Stimulated activated CD4-positive, alpha-beta T cell treated with anti-CD3 and anti-CD28 coated beads, Interleukin-12 subunit alpha, Interleukin-12 subunit beta, amount 100 ng/mL, for 48 hours (primary cell): ENCODE measurements at places on chromosomes 1 and 21.

- DNase-seq, result no peak
These were observed 16.0 kb upstream of the TDRD10 start for GRCh38 chr1:154485910-154486496.

DNA sequence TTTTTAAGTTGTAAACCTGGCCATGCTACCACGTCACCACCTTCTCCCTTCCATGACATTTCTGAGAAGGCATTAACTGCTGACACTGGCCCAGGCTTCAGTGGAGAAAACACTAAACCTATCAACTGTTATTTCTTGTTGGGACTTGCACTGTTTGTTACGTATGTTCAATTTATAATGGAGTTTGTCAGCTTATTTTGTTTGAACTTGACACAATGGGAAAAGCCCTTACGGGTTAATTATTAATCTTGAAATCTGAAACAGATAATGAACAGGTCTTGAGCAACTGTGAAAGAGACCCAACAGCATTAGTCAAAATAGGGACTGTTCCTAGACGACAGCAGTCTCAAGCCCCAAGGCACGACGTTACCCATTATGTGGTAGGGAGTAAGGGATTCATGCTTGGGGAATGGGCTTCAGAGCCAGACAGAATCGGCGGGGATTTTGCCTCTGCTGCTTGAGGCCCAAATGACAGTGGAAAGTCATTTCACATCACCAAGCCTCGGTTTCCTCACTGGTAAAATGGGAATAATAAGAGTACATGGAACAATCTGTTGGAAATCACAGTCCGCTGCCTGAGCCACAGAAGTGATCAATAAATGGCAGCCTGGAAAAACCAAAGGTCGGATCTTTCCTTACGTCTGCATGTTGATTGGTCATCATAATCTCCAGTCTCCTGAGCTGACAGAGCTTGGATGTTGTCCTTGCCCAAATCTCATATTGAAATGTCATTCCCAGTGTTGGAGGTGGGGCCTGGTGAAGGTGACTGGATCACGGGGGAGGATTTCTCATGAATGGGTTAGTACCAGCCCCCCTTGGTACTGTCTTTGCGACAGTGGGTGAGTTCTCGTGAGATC lies 44.5 kb downstream of the TIAM1 start:
- DNase-seq, result no peak

DNA sequence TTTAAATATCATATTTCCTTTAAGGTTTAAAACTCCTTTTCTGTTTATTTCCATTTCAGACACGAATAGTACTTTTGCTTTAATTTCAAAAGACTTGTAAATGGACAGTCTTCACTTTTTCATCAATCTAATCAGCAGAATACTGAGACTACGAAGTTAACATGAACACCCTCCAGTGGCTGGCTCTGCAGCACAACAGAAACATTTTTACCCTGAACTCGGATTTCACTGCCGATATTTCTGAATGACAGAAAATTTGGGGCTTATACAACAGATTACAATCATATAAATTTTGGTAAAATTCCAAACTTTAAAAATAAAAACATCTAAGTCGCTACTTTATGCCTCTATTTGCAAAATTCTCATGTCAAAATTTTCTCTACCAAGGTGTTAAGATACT lies 86.2 kb downstream of the AKT3 start:
- DNase-seq, result no peak

DNA sequence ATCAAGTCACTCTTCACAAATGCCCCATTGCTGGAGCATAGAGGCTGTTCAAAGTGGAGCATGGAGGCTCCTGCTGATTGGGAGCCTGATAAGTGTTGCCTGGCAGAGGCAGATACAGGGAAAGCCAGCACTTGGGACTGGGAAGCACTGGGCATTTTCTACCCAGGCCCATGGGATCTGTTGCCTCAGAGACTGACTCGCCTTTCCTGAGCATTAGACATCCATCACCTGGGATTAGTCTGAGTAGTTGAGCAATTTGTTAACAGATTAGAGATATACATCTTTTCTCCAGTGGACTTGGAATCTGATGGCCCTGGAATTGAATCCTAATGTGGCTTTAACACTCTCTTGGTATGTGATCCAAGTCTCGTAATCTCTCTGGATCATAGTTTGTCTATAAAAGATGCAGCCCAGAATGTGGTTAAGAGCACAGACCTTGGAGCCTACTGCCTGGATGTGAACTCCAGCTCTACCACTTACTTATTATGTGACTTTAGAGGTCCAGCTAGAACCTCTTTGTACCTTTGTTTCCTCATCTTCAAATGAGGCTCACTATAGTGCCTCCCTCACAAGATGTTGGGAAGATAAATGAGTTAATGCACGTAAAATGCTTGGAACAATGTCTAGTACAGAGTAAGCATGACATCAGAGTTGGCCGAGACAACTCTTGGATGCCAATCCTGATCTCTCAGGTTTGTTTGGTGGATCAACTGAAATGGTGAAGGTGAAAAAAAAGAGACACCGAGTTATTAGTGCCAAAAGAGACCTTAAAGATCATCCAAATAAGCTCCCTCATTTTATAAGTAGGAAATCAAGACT lies 38.3 kb upstream of the NRDC start:
- DNase-seq, result no peak

DNA sequence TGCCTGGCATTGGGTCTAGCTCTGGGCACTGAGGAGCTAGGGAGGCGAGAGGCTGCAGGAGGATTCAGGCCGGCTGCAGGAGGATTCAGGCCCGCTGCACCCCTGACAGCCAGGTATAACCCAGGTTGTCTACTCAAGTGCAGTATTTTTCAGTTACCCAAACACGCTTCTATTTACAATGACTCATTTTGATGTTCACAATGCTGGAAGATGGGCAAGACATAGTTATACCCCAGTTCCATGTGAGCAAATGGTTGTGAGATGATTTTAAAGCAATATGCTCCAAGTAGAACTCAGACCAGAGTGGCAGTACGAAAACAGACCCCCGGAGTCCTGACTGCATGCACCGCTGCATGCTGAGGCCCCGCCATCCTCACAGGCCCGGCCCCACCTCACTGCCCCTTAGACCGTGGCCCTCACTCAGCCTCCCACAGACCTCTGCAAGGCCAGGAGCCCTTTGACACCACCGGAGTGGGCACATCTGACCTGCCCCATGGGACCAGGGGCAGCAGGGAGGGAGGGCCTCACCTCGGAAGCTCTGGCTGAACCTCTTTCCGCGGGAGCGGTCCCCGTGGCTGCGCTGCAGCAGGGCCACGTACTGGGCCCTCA lies 553 bp downstream of the LEFTY1 start:
- DNase-seq, result no peak

GRCh38 chr21:41970751-41971653 lies 17.2 kb upstream of the C2CD2 start:
- no peak for DNase-seq

DNA sequence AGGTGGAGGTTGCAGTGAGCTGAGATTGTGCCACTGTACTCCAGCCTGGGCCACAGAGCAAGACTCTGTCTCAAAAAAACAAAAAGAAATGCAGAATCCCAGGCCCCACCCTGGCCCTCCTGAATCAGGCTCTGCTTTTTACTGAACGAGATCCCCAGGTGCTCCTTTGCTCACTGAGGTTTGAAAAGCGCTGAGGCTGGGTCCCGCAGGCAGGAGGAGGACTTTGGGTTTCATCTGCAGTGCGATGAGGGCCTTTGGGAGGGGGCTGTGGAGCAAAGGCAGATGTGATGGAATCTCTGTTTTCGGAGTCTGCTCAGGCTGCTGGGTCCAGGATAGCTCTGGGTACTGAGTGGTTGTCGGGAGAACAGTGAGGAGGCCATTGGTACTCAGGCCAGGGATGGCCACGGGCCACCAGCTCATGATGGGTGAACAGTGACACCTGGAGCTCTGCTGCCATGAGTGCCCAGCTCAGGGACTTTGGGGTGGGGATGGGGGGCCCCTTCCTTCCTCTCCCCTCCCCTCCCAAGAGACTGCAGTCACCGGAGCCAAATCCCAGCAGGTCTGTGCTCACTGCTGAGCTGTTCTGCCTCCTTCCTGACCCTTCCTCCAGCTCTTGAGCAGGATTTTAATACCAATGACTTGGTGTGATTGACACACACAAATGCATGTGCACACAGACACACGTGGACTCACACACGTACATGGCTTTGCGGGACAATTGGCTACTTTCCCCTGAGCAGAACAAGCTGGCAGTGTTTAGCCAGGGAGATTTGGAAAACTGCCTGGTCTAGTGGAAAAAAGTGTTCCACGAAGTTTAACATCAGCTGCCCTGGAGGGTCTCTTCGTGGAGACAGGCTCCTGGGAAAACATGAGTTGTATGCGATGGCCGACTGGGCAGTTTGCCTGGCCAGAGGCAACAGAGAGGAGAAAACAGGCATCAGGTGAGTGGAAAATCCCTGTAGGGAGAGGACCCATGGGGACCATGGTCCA lies 3.6 kb upstream of the DHRS3 start:
- no peak for DNase-seq

DNA sequence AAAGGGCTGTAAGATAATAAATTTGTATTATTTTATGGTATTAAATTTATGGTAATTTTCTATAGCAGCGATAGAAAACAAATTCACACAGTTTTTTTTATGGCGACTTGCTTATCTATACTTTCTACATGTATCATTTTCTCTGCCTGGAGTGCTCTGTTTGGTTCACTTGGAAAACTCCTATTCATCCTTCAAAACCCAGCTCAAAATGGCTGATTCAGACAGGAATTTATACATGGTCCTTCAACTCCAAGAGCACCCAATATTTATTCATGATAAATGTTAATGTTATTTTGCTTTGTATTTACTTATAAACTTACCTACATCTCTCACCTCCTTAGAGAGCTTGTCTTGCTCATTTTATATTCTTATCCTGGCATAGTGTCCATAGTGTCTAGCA lies 55.6 kb upstream of the SSX2IP start:
- no peak for DNase-seq

GRCh38 chr1:1212780-1213344 lies 1.1 kb downstream of the TNFRSF4 start:
- DNase-seq, result no peak

DNA sequence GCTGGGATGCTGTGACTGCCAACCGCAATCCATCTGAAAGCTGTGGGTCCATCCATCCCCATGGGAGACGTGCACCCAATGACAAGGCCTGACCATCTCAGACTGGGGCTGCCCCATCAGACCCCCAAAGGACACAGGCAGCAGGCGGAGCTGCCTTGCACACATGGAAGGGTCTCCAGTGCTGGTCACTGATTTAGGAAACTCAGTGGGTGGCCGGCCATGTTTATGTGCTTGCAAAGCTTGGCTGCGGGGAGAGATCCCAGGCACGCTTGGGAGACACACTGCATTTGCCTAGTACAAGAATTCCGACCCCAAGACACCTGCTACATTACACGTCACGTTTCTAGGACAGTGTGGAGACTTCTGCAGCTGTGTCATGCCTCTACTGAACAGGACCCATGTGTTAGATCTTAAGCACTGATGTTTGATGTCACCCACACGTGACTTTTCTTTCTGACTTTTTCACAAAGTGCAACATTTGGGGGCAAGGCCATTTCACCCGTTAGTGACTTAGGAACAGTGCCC lies 181.4 kb downstream of the CLIC6 start:
- no peak for DNase-seq

DNA sequence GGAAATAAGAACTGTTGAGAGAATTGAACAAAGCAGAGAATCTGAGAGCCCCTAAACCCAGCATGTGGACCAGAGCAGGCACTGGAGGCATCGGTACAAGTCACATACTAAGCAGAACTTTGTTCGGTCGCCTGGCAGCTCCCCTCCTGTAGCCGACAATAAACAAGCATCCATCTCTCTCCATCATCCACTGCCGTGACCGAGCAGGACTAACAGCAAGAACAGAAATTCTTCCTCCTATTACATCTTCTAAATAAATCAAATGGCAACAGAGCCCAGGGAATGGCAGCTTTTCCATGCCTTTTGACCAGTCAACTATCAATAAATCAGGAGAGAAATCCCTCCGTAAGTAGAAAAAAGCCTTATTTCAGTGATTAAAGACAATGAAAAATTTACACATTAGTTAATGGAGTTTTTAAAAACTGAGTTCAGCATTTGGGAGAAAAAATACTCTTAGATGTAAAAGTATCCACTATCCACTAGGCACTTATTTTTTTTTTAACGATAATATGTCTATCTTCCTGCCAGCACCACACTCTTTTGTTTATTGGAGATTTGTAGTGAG lies 36.5 kb downstream of the PTPN14 start:
- DNase-seq, result no peak

DNA sequence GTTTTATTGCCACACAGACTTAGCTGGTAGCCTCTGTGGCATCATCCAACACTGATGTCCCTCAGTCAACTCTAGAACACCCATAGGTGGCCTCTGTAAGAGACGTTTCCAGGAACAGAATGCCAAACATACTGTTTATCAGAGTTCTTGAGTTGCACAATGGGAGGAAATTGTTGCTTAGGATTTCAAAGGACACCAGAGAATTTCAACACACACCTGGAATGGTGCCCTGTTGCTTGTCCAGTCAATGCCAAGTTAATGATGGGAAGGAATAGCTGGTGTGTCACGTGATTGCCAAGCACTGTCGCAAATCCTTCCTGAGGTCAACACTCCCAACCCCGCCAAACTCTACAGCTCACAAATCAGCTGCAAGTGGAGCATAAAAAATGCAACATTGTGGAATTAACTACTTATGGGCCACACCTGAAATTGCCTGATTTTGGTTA lies 28.6 kb upstream of the DUSP23 start:
- DNase-seq, result no peak

- no peak for DNase-seq
These were observed 58.1 kb upstream of the TMEM51 start for GRCh38 chr1:15095496-15095875.

DNA sequence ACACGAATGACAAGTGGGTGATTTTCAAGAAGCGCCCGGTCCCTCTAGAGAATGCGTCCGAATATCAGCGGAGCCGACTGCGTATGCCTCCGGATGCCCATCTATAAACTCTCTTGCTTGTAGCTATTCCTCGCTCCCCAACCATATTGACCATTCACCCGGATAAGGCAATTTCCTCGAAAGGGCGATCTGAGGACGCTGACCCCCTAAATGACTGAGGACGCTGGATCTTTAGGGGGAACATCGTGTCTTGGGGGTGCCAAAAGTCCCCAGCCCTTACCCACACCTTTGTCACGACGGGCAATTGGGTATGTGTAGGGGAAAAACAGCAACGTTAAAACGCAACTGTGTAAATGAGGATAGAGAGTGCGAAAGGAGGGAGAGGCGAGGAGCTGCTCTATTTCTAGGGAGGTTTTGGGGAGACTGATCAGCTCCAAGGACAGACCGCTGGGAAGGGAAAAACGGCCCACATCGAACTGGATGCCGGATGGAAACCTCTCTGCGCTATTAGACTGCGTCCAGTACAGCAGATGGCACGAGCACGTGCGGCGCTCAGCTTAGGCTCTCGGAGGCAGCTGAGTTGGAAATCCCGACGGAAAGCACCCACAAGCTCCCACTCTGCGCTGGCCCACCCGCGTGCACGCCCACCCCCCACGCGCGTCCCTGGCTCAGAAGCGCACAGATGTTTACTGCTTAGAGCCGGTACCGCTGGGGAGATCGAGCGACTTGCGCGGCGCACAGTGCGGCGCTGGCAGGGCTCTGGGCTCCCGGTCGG lies 2.9 kb upstream of the PRRX1 start:
- DNase-seq, result no peak

GRCh38 chr1:242784807-242785206 lies 260.3 kb upstream of the PLD5 start:
- no peak for DNase-seq
